Left forelimb (tissue), 1 donor: ENCODE measurements at places on chromosomes 12 and 14.

- no peak for DNase-seq
These were observed 99.5 kb downstream of the SLC16A7 start for GRCh38 chr12:59695379-59695778.

DNA sequence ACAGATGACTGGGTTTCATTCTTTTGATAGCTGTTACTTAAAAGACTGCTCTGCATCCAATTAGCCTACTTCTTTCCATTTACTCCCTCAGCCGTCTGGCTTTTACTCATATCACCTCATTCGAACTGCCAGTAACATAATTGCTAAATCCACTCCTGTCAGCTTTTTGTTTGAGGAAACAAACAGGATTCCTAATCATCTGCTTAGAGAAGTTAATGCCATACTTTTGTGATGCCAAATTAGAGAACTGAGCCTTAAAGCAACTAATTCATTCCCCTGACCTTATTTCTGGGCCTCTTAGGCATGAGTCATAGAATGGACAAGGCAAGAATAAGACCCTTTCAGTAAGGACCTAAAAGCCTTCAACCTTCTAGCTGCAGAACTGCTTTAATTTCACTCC, 2.9 kb downstream of the OXA1L start:
- no peak for DNase-seq

DNA sequence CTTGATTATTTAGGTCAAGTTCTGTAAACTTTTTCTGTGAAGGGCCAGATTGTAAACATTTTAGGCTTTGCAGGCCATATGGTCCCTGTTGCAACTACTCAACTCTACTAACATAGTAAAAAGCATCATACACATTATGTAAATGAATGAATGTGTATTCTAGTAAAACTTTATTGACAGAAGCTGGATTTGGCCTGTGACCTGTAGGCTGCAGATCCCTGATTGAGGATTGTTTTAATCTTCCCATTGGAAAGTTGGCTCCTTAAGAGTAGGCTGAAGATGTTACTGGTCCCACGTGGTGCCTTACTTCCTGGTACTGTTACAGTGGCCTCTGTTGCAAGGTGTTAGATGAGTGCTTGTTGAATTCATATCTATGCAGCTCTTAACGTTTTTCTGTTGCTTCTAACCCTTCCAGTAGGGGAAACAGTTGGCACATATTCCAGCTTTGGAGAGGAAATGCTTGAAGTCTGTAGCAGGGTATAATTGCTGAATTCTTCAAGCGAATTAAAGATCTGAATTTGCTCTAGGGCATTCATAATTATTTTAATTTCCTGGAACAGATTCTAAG, 133.6 kb upstream of the DNM1L start:
- DNase-seq: no peak

DNA sequence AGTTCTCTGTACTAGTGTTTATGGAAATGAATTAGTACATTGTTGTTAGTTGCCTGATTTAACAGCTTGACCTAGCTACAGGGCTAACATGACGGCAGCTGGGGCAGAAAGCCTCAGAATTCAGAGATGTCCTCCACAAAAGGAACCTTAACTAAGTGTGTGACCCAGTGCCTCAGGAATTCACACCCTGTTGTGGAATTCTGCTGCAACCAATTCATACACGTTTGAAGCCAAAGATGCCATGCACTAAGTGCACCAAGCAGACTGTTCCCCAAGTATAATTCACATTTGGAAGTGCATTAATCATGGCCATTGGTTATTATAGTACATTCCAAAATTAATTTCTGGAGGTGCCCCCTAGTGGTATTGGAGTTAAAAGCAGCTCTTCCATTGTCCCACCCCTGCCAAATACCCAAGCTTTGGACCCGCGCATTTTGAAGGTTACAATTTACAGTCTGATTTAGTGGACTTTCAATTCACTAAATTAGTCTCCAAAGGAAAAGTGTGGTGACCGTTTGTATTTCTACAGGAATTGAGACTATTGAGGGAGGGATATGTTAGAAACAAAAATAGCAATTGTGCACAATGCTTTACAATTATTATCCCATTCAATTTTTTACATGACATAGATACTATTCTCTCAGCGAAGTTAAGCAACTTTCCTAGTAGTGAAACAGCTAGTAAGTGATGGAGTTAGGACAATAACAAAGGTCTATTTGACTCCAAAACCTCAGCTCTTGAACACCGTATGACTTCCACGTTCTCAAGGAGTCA, 85.9 kb downstream of the PAX9 start:
- no peak for DNase-seq

DNA sequence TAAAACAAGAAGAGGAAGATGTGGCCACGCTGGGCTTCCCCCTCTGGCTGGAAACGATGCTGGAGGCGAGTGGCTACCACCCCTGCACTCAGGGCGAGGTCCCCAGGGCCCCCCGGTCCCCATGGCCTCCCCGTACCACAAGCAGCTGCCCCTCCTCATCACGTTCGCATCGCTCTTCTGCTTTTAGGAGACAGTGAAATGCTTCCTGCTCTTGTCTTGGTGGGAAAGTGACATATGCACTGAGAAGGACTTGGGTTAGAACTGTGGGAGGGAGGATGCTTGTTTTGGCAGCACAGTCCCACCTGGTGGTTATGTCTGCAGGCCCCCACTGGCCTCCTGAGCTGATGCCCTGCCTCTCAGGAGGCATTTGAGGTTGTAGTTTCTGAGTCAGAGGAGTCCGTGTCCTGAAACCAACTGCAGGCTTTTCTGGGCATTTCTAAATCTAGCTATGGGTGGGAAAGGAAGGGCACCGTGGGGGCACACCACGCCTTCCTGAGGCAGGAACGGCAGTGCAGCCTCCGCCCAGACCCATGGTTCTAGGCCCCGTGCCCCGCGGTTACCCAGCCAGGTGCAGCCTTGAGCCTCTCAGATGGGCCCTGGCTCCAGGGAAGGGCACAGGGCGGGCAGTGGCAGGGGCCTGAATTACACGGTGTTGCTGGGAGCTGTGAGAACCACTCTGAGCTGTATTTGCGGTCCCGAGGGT, 139.3 kb downstream of the ADGRD1 start:
- DNase-seq: peak; percentile 67

- DNase-seq: no peak
These were observed 64.6 kb downstream of the SUSD6 start for GRCh38 chr14:69675877-69676416.

DNA sequence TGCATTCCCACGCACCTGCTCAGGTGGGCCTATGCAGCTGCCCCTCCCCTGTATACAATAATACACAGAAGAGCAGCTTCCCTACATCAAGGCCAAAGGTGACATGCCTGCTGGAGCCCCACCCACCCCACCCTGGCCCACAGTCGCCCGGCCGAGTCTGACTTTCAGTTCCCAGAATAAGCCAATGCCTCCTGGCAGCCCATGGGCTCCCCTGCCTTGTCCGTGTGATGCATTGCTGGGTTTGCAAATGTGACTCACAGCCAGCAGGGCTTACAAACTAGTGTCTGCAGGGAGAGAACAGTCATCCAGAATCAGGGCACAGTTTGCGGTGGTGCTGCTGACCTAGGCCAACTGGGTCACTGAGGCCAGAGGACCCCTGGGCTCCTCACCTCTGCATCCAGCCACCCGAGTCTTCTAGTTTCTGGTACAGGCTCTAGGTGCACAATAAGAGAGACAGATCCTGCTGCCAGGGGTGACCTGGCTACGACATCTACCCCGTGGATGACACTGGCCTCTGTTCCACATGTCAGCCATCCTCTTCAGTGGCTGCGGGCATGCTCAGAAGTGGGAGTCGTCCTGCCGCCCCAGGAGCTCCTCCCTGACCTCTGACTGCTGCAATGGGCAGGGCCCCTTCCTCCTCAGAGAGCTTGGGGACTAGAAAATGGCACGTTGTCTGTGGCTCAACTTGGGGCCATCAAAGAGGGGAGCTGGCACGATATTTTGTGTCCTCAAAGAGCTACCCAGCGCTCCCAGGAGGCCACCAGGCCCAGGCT, 84.5 kb downstream of the CHGA start:
- DNase-seq: no peak

- DNase-seq: peak; percentile 34
These were observed 44.2 kb upstream of the PRMT8 start for GRCh38 chr12:3446653-3447270.

- DNase-seq: no peak
These were observed 297.3 kb upstream of the FAR2 start for GRCh38 chr12:28851781-28852180.

DNA sequence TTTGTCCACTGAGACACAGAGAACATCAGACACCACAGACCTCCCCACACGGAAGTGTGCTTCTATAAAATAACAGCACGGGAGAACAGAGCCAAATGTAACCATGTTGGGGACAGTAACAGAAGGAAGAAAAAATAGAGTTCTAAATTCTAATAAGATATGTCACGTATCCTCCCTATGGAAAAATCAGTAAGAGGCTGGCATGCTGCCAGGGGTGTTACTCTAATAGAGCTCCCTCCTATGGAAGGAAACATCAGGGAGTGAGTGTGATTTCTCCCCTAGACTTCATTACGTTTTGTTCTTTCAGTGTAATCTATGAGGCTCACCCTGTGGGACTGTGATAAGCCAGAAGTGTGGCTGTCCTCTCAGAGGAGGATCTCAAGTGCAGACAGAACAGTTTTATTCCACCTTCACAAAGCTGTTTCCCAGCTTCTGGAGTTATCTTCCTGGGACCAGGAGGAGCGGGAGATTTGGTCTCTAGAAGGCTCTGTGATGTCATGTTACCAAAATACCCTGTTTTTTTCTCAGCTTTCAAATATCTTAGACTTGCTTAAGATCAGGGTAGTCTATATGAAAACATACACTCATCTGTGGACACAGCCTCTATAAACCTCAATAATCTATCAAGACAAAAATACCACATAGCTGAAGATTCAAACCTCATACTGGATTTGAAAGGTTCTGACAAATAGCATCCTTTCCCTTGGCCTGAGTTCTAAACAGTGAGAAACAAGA, 69.3 kb downstream of the ZFC3H1 start:
- no peak for DNase-seq

- DNase-seq: no peak
These were observed 40.5 kb downstream of the KCNA5 start for GRCh38 chr12:5083955-5084849.

DNA sequence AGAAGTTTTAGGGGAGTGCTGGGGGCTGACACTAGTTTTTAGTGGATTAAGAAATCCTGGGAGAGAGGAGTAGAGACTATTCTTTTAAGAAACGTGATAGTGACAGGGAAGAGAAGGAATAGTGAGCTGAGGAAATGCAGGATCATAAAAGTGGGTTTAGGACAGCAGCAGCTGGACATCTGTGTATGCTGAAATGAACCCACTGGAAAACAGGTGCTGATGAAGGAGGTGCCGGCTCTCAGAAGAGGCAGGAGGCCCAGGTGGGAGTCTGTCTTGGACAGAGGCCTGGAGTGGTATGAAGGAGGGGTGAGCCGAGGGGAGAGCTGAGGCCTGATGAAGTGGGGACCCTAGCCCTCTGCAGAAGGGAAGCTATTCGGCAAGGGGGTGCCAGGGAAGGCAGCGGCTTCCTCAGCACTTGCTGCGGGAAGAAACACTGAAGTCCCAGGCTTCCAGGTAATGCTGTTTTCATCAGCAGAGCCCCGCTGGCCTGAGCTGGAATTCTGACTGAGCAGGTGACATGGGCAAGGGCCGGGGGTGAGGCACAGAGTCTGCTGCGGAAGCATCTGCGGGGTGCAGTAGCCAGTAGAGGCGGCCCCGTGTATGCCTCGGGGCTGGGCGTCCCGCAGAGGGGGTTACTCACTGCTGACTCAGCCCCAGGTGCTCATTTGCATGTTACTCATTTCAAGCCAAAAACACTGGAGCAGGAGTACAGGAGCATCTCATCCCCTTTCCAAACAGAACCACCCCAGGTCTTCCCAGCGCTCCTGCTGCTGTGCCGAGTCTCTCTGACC, 89.7 kb downstream of the TMCC3 start:
- no peak for DNase-seq

DNA sequence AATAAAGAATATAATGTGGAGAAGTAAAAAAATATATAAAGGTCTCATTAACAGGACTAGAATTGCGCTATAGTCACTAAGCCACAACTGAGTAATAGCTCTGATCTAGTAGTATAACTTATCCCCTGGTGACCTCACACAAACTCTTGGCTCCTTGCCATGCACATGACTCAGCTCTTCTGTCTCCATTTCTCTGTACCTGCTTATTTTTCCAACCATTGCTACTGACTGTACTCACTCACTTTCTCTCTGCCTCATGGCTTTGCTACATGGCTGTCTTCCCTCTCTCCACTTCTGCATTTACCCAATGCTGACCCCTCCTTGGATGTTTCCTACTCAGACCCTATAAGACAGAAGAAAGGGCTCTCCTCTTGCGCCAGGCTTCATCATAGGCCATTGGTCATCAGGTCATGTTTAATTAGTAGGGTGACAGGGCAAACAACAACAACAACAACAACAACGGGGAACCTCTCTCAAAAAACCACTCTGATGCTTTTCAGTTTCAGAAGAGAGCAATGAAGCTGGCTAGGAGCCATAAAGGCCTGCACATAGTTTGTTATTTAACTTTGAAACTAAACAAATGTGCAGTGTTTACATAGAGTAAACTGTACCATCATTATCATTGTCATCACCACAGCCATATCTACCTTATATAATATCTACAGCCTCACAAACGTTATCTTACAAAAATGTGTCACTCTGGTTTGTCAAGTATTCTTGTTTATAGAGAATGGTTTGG, 25.6 kb upstream of the KRAS start:
- DNase-seq: no peak

DNA sequence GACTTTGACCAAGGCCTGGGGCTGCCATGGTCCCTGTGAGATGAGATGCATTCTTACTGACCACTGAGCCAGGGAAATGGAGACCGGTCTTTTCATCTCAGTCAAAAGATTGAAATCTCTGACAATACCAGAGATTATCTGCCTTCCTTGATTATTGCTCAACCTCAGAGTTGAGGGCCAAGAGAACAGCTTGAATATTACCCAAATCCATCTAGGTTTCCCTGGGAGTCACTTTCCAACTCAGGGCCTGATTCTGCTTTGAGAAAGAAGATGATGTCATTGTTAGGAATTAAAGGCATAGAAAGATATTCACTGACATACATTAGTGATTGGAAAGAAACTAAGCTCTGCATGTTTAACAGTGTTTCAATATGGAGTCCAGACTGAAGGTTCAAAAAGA, 515.9 kb upstream of the TBX3 start:
- no peak for DNase-seq

- DNase-seq: no peak
These were observed 34.3 kb downstream of the TXNRD1 start for GRCh38 chr12:104249898-104250297.

GRCh38 chr14:74875941-74876913, at the start of gene PROX2:
Gene PROX2 (minus strand): TSS chr14:74876145. CDS start chr14:74863834, 12,311 bp downstream.
- DNase-seq: no peak

DNA sequence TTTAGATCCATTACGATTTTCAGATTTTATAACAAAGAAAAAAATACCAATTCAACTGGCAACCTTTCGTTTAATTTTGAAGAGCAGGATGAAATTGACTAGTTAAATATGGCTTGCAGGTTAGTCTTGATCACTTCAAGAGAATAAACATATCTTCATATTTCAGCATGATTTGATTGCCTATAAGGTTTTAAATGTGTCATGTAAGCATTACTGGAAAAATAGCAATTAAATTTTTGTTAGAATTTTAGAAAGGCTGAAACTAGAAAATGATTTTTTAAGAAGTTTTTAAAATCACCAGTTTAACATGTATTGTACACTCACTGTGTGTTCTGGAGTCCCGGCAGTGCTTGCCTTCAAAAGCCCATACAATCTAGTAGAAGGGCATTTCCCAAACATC, 310.2 kb upstream of the DIO2 start:
- DNase-seq: no peak
